ENCODE measurements at places on chromosomes 16 and 17. TPM values are rescaled to one million over a fixed set of nuclear protein-coding genes. Genes with fewer than 3 reads are reported as not detected.
A peak's percentile ranks its signal among the peaks of the same experiment; 100 is the strongest.

The TNFRSF17 gene
- not detected for total RNA-seq

- no peak overlapping the region for H3K4me3 ChIP-seq
- no peaks in the 10 kb centered on the region for H3K4me1 ChIP-seq
- H3K27me3 ChIP-seq, result peaks cover 5% of the 10 kb centered on the region
- no peak overlapping the region for H3K27ac ChIP-seq
These were observed 75.1 kb downstream of the FOXL1 start for GRCh38 chr16:86653285-86654006.

DNA sequence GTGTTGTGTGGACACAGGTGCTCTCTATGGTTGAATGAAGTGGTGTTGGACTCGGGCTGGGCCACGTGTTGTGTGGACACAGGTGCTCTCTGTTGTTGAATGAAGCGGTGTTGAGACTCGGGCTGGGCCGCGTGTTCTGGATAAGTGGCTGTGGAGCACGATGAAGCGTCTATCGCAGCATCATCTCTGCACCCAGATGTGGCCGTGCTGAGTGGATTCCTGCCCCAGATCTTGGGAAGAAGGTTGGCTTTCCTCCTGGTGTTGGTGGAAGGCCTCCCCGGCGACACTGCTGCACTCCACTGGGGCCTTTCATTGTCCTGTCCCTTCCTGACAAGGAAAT, 69.1 kb downstream of the RPTOR start:
- H3K27ac ChIP-seq, result no peak overlapping the region
- DNase-seq, result no peak
- H3K4me3 ChIP-seq, result no peak overlapping the region
- no peaks in the 10 kb centered on the region for H3K27me3 ChIP-seq
- peaks cover 60% of the 10 kb centered on the region for H3K4me1 ChIP-seq

DNA sequence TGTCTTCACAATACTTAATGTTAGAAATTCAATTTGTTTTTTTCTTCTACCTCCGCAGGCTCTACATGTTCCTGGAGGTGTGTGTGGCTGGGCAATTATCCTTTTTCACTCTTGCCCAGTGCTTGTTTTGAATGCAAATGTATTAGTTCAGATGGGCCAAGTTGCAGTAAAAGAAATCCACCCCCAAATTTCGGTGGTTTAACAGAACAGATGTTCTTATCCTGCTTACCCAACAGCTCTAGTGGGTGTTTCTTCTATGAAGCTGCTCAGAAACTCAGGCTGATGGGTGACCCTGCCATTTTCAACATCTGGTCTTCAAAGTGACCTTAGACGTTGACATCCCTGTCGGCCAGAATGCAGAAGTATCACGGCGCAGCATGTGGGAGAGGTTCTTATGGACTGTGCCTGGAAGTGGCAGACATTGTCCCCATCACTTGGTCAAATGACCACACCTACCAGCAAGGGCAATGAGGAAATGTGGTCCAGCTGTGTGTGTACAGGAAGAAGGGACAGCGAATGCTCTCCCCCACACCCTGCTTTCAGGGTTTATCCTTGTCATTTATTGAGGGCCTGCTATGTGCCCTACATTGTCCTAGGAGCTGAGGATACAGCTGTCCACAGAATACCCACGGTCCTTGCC, 157.3 kb downstream of the CDH13 start:
- H3K4me1 ChIP-seq, result peaks cover 9% of the 10 kb centered on the region
- no peak overlapping the region for H3K27ac ChIP-seq
- H3K27me3 ChIP-seq, result peaks cover 7% of the 10 kb centered on the region
- no peak for DNase-seq
- no peaks in the 10 kb centered on the region for H3K36me3 ChIP-seq

The KCNJ16 gene
- total RNA-seq, result not detected

DNA sequence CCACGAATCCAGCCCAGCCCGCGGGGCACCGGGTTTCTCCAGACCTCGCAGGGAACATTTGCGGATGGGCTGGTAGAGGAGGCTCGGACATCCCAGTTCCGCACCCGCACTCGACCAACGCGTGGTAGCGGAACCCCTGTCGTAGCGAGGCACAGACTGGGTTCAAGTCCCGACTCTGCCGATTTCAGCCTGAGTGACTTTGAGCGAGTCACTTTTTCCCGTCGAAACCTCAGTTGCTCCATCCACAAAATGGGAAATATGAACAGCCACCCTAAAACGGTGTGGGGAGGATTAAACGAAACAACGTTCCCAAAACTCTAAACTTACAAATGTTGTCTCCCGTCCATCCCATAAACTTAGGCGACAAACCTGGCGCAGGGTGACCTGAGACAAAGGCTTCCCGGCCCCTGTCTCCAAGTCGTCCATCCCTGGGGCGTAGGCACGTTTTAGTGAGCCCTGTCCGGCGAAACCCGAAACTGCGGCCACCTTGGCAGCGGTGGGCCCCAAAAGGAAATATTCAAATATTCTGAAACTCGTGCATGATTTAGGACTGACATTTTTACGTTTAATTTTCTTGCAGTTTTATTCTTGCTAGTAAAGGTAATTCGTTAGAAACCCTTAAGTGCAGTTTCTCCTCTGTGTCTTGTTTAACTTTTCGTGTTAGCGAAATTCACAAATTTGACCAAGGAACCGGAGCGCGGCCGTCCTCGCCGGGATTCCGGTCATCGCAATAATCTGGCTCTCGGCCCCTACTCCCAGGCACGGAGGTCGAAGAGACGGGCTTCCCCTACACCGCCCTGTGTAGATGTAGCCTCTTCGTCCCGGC, 1.9 kb upstream of the MLLT6 start:
- H3K4me3 ChIP-seq, result peak overlapping the region; percentile 97
- peaks cover 66% of the 10 kb centered on the region for H3K4me1 ChIP-seq
- no peaks in the 10 kb centered on the region for H3K27me3 ChIP-seq
- no peak for DNase-seq
- peak overlapping the region; percentile 98 for H3K27ac ChIP-seq

The CDH13 gene
- total RNA-seq, result not detected

- DNase-seq, result peak; percentile 13
- H3K4me1 ChIP-seq, result peaks cover 26% of the 10 kb centered on the region
- H3K27me3 ChIP-seq, result peaks cover 16% of the 10 kb centered on the region
- no peak overlapping the region for H3K27ac ChIP-seq
These were observed 35.7 kb downstream of the GNAO1 start for GRCh38 chr16:56226845-56227525.

DNA sequence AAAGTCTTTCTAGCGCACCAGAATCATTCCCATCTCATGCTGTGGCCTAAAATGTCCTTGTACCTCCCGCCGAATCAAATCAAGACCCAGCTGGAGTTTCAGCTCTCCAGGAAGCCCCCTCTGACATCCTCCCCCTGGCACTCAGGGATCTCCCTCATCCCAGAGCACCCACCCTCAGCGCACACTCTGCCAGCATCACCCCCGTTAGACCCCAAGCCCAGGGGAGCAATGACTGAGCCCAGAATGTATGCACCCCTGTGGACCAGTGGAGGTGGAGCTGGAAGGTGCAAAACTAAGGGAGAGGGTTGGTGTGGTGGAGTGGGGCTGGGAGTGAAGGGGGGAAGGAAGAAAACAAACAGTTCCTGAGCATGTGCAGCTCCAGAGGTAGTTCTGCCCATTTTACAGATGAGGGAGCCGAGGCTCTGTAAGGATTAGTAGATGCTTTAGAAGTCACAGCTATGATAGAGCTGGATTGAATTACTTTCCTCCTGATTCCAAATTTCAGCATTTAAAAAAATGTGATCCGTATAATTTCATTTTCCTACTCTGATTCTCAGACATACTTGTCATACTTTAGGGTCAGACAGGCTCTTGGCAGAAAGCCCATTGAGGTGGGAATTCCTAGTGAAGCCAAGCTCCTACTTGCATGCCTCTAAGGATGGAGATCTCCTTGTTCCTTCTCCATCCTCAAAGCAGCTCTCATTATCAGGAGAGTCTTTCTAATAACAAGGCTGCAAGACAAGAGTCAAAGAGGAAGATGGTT, 242.7 kb downstream of the KATNIP start:
- no peaks in the 10 kb centered on the region for H3K36me3 ChIP-seq
- no peaks in the 10 kb centered on the region for H3K27me3 ChIP-seq
- no peak for DNase-seq
- H3K4me1 ChIP-seq, result no peaks in the 10 kb centered on the region
- no peak overlapping the region for H3K27ac ChIP-seq

The VWA3A gene
- total RNA-seq, result 0.10 TPM

DNA sequence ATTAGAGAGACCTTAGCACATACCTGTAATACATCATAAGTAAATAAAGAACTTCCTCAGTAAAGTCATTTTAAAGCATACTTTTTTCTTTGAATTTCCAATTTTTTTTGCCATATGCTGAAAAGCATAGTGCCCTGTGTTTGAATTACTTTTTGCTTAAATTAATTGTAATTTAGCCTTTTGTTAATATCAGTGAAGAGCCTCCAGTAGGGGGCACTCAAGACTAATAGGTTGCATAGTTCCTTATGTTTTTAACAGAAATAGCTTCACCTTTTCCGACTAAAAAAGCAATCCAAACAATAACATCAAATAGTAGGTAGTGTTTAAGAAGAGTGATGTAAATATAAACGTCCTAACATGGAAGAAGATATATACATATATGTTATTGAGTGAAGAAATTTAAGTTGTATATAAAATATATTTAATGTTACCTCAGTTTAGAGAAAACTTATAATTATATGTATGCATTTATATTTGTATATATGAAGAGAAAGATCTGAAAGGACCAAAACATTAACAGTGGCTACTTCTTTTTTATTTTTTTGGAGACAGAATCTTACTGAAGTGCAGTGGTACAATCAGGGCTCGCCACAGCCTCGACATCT, 18.6 kb downstream of the RAD51C start:
- H3K4me3 ChIP-seq, result no peak overlapping the region
- no peak overlapping the region for H3K27ac ChIP-seq
- no peaks in the 10 kb centered on the region for H3K27me3 ChIP-seq
- H3K4me1 ChIP-seq, result peaks cover 18% of the 10 kb centered on the region

GRCh38 chr17:77446940-77447634, 306.3 kb downstream of the SEC14L1 start:
- H3K27ac ChIP-seq, result peak overlapping the region; percentile 97
- peaks cover 7% of the 10 kb centered on the region for H3K36me3 ChIP-seq
- DNase-seq, result no peak
- no peaks in the 10 kb centered on the region for H3K27me3 ChIP-seq
- H3K4me3 ChIP-seq, result peak overlapping the region; percentile 79

- no peak overlapping the region for H3K4me3 ChIP-seq
- H3K4me1 ChIP-seq, result no peaks in the 10 kb centered on the region
- no peak for DNase-seq
- H3K27ac ChIP-seq, result no peak overlapping the region
These were observed 117.5 kb upstream of the CRHR1 start for GRCh38 chr17:45666641-45667040.

All from activated T-helper 1 cell treated with anti-CD3 and anti-CD28 coated beads, Interleukin-12 subunit alpha, Interleukin-12 subunit beta, Interleukin-2, Interleukin-4 antibody, amounts not matched to agents 30 ng/mL and 10 ng/mL and 1 ng/mL, durations not matched to agents 14 hours and 24 hours and 36 hours (primary cell).